ENCODE measurements at places on chromosomes 13 and 19. TPM values are rescaled to one million over a fixed set of nuclear protein-coding genes. Genes with fewer than 3 reads are reported as not detected.

- no peak for DNase-seq
Measured at GRCh38 chr19:5021046-5021445, 52.1 kb downstream of the KDM4B start.

DNA sequence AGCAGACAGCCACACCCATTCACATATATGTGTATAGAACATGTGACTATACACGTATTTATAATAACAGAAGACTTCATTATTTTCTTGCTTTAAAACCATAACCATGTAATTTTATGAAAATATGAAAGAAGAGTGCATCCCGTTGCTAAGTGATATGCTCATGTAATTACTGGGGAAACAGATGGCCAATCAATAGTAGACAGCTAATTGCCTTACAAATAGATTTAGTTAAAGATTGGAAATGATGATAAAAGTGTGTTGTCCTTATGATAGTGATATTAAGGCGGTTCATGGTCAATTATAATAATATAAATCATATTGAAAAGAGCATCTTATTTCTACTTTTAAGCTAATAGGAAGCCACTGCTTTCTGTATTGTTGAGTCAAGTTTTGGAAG is 95.9 kb downstream of the RFC3 start:
- no peak for DNase-seq

- DNase-seq, result no peak
Measured at GRCh38 chr13:81326913-81327312, 986.0 kb upstream of the SPRY2 start.

GRCh38 chr19:11987405-11988281 is 22.8 kb downstream of the ZNF763 start:
- peak; percentile 95 for DNase-seq

Gene APOC4
- not detected for total RNA-seq

Gene PIBF1
- total RNA-seq, result 17.5 TPM

Gene ANGPTL8
- total RNA-seq, result not detected

Gene ZNF491
- total RNA-seq, result 2.4 TPM

Gene ZNF99
- not detected for total RNA-seq
